ENCODE measurements at places on chromosomes 3 and 15.

GRCh38 chr3:131329774-131330173 lies 51.8 kb upstream of the NUDT16 start:
- no peak for DNase-seq

DNA sequence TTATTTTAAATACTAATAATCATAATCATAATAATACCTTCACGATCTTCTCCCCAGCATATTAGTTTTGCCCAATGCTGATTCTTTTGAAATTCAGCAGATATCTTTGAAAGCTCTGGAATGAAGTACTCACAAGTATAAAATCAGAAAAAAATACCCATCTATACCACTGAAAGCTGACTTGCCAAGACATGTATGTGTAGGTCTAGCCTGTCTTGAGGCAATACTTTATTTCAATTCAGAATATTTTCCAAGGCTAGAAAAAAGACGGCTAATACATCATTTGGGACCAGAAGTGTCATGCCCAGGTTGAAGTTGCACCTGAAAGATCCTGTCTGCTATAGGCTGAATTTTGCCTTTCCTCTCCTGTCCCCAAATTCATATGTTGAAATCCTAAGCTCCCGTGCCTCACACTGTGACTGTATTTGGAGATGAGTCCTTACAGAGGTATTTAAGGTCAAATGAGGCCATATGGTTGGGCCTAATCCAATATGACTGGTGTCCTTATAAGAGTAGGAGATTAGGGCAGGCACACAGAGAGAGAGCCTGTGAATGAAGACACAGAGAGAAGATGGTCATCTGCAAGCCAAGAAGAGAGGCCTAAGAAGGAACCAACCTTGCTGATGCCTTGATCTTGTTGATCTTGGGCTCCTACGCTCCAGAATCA lies 255.9 kb upstream of the CMC1 start:
- DNase-seq: no peak

GRCh38 chr3:14151471-14152083 lies 26.7 kb downstream of the TMEM43 start:
- DNase-seq: no peak

DNA sequence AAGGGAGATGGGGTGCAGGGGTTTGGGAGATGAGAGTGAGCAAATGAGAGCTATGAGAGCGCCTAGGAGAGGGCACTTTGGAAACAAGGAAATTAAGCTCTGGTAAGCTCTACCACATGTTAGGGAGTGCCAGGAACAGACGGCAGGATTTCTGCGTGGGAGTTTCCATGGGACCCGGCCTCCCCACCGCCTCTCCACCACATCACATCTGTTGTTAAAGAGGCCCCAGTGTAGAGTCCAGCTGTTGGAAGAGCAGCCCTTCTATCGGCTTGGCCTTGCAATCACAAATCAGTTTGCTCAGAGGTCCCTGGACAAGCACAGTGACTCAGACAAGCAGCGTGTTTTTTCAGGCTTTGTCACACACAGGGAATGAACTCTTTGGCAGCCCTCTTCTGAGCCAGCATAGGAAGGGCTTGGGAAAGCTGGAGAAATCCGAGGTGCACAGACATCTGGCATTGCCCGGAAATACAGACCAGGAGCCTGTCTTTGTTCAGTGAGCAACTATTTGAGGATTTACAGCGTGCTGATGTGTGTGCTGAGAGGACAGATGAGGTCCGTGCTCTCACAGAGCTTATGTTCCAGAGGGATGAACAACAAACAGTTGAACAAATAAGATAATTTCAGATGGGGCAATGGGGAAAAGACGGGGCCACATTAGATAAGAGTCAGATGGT lies 370.6 kb upstream of the PROK2 start:
- peak; percentile 64 for DNase-seq

GRCh38 chr3:65153850-65154512 lies 466.2 kb upstream of the ADAMTS9 start:
- DNase-seq: no peak

DNA sequence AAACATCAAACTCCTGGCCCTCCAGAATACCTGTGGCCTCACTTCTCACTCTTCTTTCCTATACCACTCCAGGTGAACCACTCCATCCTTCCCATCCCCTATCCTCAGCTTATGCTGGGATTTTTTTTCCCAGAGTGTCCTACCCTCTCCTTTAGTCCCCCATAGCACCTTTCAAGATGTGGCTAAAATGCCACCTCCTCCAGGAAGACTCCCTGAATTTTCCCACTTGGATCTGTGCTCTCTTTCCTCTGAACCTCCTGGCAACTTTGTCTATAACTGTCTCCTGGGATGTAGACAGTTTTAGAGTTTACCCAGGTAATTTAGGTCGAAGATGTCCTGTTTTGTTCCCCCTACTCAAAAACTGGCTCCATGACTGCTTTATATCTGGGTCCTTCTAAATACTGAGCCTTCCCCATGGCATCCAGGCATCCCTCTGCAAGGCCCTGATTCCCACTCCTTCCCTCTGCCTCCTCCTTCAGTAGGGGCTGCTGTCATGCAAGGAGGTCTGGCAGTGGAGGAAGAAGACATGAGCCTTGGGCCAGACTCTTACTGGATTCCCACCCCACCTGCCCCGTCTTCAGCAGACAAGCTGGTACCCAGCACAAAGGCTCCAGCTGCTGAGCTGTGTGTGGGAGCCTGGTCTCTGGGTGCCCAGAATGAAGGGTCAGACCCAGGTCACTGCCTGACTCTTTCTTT lies 161.5 kb downstream of the SMAD6 start:
- no peak for DNase-seq

Data from eye (tissue), 1 donor.